A549 treated with RU486 at 1 μM for 4 hours (cell line): ENCODE measurements at places on chromosomes 7 and 10. TPM values are rescaled to one million over a fixed set of nuclear protein-coding genes. Genes with fewer than 3 reads are reported as not detected.

Gene GIMAP5
- not detected in 5 replicates for total RNA-seq

Gene NEBL
- 4.2 to 5.4 TPM (median 4.7 TPM) in 5 replicates for total RNA-seq

Gene OGDHL
- 0.07 to 0.24 TPM (median 0.15 TPM) in 5 replicates for total RNA-seq

Gene PRR15
- 1.5 to 2.6 TPM (median 2.3 TPM) in 5 replicates for total RNA-seq

Gene ADCY1
- 1.3 to 2.7 TPM (median 2.2 TPM) in 5 replicates for total RNA-seq

Gene MACROH2A2
- total RNA-seq: 24.8 to 31.5 TPM (median 28.6 TPM) in 5 replicates

Gene FKBP14
- 6.6 to 10.3 TPM (median 10.1 TPM) in 5 replicates for total RNA-seq

Gene PNLIP
- not detected in 5 replicates for total RNA-seq

Gene ITGA8
- total RNA-seq: not detected in 5 replicates

Gene INSIG1
- total RNA-seq: 15.9 to 21.3 TPM (median 18.2 TPM) in 5 replicates

Gene SEC31B
- total RNA-seq: 1.7 to 2.6 TPM (median 2.2 TPM) in 5 replicates

Gene LDB3
- 0.05 to 0.06 TPM (median 0.05 TPM) in 3 of 5 replicates, not detected in the others for total RNA-seq

Gene NEUROD6
- not detected in 5 replicates for total RNA-seq

Gene CLDN4
- 4.2 to 7.1 TPM (median 5.1 TPM) in 5 replicates for total RNA-seq

Gene TMEM72
- not detected in 5 replicates for total RNA-seq

Gene CCL24
- 0.53 TPM in 1 of 5 replicates, not detected in the others for total RNA-seq

Gene TET1
- total RNA-seq: 0.21 to 0.56 TPM (median 0.52 TPM) in 5 replicates

Gene CLDN3
- total RNA-seq: 1.4 to 3.4 TPM (median 2.9 TPM) in 5 replicates

Gene TAS2R3
- not detected in 5 replicates for total RNA-seq

Gene MAPK8
- 31.6 to 52.8 TPM (median 39.3 TPM) in 5 replicates for total RNA-seq

Gene EXOSC1
- 53.0 to 60.6 TPM (median 54.2 TPM) in 5 replicates for total RNA-seq

Gene SPDYE1
- total RNA-seq: not detected in 5 replicates

Gene OPALIN
- total RNA-seq: not detected in 5 replicates

Gene TLX1
- not detected in 5 replicates for total RNA-seq

Gene GNG11
- 24.5 to 40.8 TPM (median 35.6 TPM) in 5 replicates for total RNA-seq

Gene CFAP43
- 0.07 to 0.24 TPM (median 0.12 TPM) in 5 replicates for total RNA-seq

Gene CCDC6
- total RNA-seq: 13.1 to 26.0 TPM (median 23.6 TPM) in 5 replicates

Gene SLC18A3
- not detected in 5 replicates for total RNA-seq
